Esophagus squamous epithelium (tissue), 5 donors: ENCODE measurements at places on chromosomes 7 and 10.

DNA sequence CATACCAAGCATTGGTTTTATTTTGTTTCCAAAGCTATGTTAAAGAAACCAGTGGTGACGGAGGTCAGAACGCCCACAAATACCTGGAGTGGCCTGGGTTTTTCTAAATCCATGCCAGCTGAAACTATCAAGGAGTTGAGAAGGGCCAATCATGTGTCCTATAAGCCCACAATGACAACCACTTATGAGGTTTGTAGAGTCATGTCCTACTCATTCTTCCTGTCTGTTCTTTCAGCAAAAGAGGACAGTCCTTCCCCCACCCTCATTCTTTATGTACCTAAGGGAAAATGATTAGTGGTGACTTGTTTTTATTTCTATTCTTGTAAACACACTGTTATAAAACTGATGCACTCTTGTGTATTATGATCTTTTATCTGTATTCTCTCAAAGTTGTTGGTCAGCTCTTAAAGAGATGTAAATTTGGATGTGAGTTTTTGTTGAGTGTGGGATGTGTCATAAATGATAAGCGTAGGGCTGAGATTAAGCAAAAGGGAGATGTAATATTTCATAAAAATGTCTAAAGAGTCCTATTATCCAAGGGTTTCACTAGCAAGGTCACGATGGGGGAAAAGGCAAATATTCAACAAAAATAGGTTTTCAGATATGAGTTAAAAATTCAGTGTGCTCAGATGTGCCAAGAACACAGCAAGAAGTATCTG lies 294.4 kb downstream of the BICC1 start:
- DNase-seq: no peak

DNA sequence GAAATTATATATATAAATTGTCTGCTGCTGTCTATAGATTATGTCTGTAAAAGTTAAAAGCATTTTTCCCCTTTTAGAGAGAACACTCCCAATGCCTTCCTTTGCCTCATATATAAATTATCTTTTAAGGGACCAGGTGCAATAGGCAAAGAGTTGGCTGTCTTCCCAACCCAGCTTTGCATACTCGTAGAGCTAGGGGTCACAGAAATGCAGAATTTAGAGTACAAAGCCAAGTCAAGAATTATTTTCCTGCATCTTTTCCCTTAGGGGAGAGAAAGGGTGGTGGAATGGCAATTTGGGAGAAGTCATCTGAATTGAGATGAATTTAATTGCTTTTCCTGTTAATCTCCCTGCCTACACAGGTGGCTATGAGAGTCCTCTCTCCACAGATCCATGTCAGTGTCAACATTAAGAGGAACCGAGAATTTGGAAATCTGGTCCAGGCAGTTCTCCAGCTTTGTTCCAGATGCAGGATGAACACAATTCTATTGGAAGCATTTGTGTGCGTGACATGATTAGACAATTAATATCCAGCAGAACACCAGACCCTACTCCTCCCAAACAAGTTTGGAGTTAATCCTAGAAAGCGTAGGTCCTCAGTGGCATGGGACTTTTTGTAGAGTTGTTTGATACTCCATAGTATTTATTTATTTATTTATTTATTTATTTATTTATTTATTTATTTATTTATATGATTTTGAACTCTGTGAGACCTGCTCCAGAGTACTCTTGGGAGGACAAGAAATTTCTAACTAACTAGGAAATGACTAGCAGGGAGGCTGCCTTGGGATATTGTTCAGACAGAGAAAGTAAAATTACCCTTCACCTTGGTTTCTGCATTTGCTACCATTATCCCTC lies 80.3 kb upstream of the SKAP2 start:
- DNase-seq: no peak

- DNase-seq: no peak
Observed at GRCh38 chr10:86390337-86391120, 23.9 kb upstream of the GRID1 start.

GRCh38 chr10:35784751-35785150 lies 142.7 kb upstream of the FZD8 start:
- no peak for DNase-seq

DNA sequence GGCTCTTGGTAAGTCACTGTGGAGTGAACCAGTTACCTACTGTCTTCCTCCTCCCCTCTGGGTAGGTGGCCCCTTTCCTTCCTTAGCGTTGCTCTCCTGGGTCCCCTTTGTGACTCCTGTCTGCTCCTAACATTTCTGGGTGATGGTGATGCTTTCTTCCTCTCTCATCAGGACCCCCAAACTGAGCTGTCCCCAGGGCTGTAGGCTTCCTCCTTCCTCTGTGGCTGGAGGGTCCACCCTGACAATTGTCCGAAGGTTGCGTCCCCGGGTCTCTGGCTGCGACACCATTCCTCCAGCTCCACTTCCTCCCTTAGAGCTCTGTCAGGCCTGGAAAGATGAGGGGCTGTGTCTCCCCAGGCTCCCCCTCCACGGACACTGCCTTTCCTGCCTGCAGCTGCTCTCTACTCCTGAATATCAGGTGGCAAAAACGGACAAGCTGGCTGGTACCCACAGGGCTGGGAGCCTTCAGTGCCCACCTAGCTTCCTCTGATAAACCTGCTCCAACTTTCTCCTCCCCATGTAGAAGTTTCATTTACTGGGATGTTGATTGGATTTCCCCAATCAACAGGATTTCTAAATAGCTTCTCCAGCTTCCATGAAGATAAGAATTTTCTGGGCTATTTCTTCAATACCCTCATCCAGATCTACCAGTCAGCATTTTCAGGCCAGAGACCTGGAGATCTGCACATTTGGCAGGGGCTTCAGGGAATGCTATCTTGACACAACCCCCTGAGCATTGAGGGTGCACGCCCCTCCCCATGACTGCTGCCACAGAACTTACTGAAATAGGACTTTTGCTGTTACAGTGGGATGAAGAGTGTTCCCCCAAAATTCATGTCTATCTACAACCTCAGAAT lies 506.5 kb downstream of the TCERG1L start:
- DNase-seq: no peak

DNA sequence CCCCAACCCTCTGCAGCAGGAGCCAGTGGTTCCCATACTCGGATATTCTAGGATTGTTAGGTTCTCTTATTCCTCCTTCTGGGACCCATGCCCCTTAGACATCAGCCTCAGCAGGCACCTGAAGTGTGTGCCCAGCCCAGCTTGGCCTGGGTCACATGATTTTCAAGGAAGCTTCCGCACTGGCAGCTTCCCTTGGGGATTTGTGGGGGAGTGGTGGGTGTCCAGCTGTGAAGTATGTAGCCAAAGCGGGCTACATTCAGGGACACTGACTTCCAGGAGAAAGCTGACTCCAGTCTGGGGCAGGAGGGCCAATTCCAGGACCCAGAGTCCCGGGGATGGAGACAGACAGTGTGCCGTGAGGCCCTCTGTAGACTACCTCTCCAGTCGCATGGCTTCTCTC lies 1.3 kb downstream of the LDB1 start:
- DNase-seq: no peak

GRCh38 chr7:139355320-139355719 lies 4.4 kb upstream of the LUC7L2 start:
- DNase-seq: no peak

DNA sequence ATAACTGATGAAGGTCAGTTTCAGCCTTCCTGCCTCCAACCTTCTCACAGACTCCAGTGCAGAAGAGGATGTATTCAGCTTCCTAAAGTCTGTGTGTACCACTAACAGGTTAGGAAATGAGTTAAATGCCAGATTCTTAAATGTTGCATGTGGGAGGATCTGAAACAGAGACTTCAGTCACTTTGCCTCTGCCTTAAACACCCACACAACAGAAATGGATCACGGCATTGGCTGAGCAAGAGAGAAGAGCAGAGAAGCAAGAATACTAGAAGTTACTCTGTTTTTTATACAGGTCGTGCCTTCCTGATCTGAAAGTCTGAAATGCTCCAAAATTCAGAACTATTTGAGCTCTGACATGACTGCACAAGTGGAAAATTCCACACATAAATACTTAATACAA lies 98.9 kb upstream of the ARHGAP21 start:
- no peak for DNase-seq

- no peak for DNase-seq
Observed at GRCh38 chr7:1176891-1177373, 16.9 kb upstream of the ZFAND2A start.

DNA sequence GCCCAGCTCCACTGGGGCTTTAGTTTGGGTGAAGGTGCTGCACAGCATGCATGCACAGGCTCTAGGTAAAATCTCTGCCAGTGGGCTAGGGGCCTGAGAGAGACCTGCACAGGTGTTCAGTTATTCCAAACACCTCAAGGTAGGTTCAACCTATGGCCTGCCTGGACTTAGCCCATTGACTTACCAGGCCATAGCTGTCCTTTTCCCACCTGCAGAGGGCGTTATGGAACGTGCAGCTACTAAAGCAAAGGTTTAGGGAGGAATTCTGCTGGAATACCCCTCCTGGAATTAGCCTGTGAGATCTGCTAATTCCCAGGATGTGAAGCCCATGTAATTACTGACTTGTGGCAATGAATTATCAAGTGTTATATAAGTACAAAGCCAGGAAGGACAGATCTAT lies 3.6 kb downstream of the VWC2 start:
- no peak for DNase-seq

DNA sequence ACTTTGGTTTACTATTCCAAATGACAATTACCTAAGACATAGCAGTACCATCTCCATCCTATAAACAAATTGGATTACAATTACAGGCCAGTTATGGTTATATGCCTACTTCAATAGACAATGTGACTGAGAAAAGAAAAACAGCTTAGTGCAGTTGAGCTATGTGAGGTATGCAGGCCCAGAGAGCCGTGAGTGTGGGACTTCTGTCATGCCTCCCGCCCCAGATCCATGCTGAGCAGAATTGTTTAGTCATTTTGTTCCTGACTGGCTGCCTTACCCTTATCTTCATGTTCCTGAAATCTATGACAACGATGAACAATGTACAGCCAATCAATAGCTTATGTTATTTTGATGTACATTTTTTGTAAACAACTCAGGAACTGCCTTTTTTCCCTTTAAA lies 21.7 kb downstream of the LARP4B start:
- DNase-seq: no peak

GRCh38 chr7:155222573-155222972 lies 75.1 kb upstream of the INSIG1 start:
- DNase-seq: no peak

DNA sequence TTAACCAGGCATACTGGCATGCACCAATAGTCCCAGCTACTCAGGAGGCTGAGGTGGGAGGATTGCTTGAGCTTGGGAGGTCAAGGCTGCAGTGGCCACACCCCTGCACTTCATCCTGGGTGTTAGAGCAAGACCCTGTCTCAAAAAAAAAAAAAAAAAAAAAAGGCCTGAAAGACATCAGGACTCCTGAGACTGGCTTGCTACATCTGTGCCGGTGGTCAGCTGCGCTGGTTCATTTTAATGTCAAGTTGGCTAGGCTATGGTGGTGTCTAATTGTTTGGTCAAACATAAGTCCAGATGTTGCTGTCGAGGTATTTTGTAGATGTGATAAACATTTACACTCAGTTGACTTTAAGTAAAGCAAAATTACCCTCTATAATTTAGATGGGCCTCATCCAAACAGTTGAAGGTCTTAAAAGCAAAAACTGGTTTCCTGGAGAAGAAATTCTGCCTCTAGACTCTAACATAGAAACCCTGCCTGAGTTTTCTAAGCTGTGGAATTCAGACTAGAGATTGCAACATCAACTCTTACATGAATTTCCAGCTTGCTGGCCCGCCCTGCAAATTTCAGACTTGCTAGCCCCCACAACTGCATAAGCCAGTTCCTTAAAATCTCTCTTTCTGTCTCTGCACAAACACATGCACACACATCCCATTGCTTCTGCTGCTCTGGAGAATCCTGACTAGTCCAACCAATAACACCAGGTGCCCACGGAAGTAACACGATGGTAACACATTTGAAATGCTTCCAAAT lies 18.2 kb downstream of the MYOF start:
- no peak for DNase-seq

DNA sequence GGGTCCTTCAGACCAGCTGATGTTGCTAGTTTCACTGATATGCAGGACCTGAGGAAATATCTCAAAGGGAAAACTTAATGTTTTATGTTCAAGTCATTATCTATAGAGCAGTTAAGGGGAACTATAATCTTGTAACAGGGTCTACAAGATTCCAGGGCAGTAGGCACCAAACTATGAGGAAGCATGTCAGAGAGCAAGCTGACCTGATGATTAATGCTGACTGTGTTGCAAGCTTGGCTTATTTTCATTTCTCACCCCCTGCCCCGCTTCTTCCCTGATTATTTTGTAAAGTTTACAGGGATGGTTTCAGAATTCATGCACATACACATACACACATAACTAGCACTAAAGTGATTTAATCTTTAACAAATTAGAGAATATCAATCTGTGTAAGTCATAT lies 84.3 kb upstream of the CACNA2D1 start:
- no peak for DNase-seq

DNA sequence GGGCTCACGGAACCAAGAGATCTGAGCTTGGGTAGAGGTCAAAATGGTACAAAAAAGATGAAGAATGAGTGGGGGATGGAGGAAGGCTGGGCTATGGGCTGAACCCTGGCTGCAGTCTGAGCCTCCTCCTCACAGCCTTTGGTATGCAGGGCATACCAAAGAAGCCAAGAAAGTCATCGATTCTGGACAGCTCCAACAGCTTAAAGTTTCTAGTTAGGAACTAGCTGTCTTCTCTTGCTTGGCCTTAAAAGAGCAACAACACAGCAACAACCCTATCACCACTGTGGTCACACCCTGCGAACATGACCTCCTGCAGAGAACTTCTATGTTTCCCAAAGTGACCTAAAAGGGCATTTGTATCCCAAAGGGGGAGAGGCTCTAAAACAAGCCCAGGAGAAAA lies 126.1 kb upstream of the EFCAB10 start:
- DNase-seq: no peak

GRCh38 chr7:2732959-2733584 lies 45.1 kb downstream of the AMZ1 start:
- DNase-seq: no peak

DNA sequence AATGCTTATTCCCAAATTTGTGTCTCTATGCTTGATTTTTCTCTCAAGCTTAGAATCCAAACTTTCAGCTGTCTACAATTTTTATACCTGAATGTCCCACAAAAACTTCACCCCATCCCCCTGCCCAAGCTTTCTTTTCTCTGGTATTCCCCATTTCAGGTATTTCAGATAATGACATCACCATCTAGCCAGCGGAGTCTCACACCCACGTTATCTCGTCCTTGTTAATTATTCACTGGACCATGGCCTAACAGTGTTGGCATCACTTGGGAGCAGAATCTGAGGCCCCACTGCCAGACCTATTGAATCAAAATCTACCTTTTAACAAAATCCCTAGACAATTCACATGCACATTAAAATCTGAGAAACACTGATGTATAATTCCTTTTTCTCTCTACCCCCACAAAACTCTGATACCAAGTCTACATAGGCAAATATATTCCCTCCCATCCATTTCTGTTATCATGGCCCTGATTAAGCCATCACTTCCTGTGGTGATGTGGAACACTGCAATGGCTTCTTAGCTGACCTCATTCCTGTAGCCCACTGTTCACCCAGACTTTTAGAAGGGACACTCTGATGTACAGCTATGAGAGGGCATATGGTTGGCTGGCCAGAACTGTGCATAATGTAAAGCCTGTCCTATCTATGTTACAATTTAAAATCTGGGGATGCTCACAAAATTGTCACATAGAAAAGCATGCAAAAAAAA lies 31.4 kb downstream of the ZNF438 start:
- DNase-seq: no peak
